ENCODE measurements at places on chromosomes 13 and 19.
A peak's percentile ranks its signal among the peaks of the same experiment; 100 is the strongest.

DNA sequence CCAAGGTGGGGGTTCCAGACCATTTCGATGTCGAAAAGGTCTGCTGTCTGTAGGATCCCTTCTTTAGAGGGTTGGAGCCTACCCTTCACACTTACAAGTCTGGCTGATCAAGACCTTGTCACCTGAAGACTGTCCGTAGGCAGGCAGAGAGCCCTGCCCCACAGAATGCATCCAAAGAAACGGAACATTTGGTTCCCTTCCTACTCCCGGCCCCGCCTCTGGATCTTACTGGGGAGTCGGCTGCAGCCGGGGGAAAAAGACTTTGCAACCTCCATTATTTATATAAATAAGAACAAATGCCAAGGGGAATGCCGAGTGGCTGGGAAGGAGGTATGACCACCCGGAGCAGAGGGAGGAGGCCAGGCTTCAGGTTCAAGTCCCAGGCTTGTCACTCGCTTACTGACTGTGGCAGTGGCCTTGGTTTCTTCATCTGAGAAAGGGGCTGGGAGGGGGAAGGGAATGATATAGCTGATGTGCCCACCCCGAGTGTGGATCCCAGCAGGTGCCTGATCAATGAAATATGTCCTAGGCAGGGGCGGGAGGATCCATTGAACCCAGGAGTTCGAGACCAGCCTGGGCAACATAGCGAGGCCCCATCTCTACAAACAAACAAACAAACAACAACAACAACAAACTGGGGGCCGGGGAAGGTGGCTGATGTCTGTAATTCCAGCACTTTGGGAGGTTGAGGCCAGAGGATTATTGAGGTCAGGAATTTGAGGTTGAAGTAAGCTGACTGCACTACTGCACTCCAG lies 48.7 kb downstream of the RFX2 start:
- no peak for DNase-seq

DNA sequence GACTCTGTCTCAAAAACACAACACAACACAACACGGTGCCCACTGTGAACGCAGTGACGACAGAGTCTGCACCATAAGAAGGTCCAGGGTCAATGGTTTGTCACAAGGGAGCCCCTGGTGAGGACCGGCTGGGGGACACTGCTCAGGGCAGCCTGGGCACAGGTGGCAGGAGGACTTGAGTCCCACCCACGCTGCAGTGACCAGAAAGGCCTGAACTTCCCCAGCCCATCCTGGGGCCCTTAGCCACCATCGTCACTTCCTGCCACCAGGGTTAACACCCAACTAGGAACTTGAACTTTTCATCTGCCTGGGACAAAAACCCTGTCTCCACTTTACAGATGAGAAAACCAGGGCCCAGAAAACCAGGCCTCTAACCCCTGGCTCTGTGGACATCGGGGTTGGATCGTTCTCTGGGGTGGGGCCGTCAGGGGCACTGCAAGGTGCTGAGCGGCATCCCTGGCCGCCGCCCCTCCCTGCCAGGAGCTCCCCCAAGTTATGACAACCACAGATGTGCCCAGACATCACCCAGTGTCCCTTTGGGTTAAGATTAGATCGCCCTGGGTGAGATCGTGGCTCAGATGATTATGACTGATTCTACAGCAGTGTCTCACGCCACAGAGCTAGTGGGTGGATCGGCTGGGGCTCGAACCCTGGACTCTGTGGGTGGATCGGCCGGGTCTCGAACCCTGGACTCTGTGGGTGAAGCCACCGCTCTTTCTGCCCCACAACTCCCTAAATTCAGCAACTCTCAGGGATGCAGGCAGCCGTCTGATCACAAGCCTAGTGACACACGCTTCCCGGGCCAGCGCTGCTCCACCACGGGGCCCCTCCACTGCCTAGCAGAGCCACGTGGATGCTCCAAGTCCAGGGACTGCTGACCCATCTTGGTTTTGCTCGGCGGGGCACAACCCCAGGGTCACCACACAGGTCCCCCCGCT lies 14.0 kb downstream of the MOB3A start:
- DNase-seq = no peak

- DNase-seq = no peak
Observed at GRCh38 chr19:8242211-8242821, 33.1 kb downstream of the CERS4 start.

GRCh38 chr13:30157616-30157993 lies 149.7 kb downstream of the KATNAL1 start:
- no peak for DNase-seq

DNA sequence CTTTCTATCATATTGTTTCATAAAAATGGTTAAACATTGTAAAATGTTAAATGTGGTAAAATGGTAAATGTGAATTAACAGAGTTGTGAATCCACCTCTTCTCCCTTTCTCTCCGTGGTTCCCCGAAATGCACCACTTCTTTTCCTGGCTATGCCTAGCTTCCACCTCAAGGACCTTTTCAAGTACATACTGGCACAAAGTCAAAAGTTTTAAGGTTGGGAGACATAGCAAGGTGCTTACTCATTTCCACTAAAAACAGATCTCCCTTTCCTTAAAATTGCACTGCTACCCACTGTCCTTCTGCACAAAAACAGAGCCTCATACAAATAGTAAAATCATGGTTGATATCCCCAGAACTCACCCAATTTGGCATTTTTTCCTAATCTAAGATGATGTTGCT lies 558.2 kb downstream of the SLITRK6 start:
- DNase-seq = no peak

GRCh38 chr19:2123682-2124387 lies 27.1 kb downstream of the IZUMO4 start:
- DNase-seq = no peak

- DNase-seq = no peak
Observed at GRCh38 chr19:46025835-46026234, 3.0 kb upstream of the PGLYRP1 start.

DNA sequence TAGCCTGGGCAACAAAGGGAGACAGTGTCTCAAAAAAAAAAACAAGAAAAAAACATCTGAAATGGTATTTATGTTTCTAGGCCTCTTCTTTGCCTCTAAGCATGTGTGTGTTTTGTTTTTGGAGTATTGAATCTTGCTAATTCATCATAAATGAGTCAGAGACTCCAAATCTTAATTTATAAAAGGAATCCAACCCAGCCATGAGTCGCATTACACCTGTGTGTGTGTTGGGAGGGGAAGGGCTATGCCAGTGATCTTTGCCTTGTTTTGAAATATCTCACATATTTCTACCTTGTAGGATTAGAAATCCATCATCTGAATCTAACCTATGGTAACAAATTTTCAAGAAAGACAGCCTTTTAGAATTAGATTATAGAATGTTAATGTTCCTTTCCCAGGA lies 4.0 kb downstream of the ZNF331 start:
- DNase-seq = no peak

GRCh38 chr13:85497652-85498051 lies 301.6 kb downstream of the SLITRK6 start:
- no peak for DNase-seq

GRCh38 chr13:91100944-91101343 lies 246.5 kb upstream of the MIR17HG start:
- no peak for DNase-seq

DNA sequence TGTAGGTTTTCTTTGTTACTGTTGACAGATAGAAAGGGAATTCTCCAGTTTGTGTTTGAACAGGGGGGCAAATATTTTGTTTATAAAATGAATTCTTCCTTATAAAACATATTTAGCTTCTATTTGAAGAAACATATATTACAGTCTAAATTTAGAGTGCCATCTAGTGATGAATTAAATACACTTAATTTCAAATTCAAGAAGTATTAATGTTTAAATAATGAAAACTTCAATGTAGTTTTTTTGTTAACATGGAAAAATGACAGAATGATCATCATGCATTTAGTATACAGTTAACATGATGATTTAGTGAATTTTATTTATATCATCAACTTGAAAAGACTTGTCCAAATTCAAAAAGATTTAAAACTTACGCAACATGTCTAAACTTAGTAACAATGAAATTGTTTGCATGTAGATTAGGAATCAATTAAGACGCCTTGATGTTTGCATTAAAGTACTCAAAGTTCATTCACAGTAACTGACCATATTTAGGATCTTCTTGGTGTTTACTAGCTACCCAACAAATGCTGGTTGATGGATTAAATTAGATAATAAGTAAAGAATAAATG lies 765.9 kb upstream of the SLITRK1 start:
- no peak for DNase-seq

DNA sequence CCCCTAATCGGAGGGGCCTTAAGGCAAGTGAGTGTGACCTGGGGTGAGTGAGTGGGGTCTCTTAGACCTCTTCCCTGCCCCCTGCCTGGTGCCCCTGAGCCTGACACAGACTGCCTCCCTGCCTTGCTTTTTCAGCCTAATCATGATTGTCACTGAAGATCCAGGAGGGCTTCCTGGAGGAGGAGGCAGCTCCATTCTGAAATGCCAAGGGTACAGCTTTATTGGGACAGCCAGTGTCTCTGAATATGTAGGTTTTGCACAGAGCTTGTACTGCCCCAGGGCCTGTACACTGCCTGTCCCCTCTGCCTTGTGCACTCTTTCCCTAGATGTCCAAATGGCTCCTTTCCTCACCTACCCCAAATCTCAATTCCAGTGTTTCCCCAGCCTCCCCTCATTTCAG lies 26.1 kb upstream of the SEMA6B start:
- no peak for DNase-seq

DNA sequence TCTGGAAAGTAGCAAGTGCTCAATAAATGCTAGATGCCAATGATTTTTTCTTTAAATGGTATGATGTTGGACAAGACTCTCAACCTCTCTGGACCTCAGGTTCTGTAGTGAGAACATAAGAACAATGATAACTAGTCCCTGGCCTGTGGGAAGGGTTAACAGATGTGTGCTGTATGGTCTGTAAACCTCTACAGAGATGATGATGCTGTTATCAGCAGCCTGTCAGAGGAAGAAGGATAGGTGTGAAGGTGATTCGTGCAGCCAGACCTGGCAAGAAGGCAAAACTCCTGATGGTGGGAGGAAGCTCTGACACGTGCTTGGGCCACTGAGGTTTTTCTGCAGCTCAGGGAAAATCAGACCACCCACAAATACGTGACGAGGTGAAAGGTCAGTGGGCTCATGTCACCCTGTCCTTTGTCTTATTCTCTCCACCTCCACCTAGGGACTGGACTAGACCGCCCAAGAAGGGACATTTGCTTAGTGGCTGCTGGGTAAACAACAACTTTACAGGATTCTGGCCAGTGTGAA lies 36.7 kb upstream of the UBL3 start:
- DNase-seq = no peak

DNA sequence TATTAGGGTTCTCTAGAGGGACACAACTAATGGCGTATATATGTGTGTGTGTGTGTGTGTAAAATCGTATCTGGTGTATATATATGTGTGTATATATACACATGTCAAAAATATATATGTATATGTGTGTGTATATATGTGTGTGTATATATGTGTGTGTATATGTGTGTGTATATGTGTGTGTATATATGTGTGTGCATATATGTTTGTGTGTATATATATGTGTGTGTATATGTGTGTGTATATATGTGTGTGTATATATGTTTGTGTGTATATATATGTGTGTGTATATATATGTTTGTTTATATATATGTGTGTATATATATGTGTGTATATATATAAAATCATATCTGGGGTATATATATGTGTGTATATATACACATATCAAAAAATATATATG lies 5.4 kb upstream of the LILRB5 start:
- DNase-seq = no peak

GRCh38 chr13:53473397-53473796 lies 444.8 kb downstream of the OLFM4 start:
- DNase-seq = no peak

- DNase-seq = no peak
Observed at GRCh38 chr13:20782116-20782708, 8.5 kb upstream of the EEF1AKMT1 start.

GRCh38 chr13:92849381-92849780 lies 377.2 kb upstream of the GPC6 start:
- DNase-seq = no peak

DNA sequence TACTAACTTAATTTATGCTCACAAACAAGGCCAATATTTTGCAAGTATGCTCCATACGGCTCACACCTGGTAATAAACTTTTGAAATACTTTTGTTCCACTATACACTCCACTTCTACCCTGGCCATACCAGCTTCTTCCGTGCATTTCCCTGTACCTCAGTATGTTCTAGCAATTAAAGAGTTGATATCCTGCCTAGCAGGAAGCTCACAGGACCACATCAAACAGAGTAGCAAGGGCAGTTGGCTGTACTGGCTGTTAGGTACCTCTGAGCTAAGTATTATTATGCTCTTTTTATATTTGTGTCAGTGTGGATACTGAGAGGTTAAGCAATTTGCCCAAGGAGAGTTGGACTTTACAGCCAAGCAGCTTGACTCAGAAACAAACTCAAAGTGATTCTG lies 257.7 kb downstream of the SLITRK6 start:
- DNase-seq = no peak

DNA sequence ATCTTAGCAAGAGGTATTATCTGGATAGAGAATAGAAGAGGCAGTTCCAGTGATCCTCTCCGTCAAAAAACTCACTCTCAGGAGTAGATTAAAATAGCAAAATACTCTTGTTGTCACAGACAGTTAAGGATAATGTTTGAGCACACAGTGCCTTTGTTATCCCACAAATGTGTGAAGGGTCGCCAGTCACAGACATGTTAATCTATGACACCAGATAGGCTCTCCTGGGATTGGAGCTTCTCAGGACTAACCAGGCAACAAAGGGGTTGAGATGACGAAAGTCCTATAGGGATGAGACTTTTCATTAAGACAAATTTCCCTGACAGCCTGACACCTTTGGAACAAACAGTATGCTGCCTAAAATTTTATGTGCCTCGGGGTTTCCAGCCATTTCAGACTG lies 1947.1 kb downstream of the OLFM4 start:
- DNase-seq = no peak

DNA sequence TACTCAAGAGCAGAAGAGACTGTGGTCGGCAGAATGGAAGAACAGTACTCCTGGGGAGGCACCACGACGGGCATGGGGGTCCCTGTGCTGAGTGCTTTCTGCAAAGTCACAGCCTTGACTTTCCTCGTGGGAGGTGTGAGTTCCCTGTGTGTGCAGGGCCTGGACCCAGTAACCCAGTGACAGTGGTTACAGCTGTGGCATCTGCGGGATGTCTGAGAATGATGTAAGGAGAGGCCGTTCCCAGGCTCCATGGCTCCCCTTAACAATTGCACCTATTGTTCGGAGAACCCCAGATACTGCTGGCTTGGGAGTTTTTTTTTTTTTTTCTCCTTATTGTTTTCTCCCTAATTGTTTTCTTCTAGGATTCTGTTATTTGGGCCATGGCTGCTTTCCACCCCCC lies 5.1 kb upstream of the NANOS2 start:
- peak; percentile 67 for DNase-seq

DNA sequence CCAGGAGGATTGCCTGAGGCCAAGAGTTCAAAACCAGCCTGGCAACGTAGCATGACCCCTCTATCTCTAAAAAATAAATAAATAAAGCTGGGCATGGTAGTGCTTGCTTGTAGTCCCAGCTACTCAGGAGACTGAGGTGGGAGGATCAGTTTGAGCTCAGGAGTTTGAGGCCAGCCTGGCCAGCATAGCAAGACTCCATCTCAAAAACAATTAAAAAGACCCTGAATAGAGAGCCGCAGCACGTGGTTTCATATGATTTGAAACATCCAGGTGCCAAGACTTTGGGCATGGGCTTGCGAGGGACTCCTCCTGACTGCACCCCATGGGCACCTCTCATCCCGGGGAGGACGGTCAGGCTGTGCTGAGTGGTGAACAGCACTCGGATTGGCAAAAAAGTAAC lies 63.9 kb downstream of the ZIC5 start:
- no peak for DNase-seq

GRCh38 chr19:44718441-44719261 lies 19.7 kb downstream of the CEACAM16 start:
- no peak for DNase-seq

All from C1 segment of cervical spinal cord (tissue), 14 donors.